Glutamatergic neuron (in vitro differentiated cells): ENCODE measurements at places on chromosomes 2 and 18.

GRCh38 chr2:85834466-85834865 is 54.3 kb downstream of the ST3GAL5 start:
- DNase-seq, result no peak

GRCh38 chr2:85390941-85391669 is 19.1 kb downstream of the CAPG start:
- DNase-seq, result peak; percentile 70

DNA sequence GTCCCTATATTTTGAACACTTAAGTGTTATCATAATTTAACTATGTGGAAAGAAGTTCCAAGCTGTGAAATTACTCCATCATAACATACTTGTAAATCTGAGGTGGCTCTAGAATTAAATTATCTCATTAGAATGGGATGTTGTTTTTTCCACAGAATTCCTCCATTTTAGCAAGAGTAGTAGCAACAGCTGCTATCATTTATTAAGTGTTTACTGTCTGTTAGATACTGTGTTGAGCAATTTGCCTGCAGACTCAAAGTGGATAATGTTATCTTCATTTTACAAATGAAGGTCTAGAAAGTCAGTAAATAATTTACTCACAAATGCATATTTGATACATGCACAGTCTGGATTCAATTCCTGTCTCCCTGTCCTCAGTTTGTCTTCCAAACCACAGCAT is 504.8 kb upstream of the NRP2 start:
- no peak for DNase-seq

GRCh38 chr2:135162786-135163185 is 110.7 kb downstream of the RAB3GAP1 start:
- no peak for DNase-seq

DNA sequence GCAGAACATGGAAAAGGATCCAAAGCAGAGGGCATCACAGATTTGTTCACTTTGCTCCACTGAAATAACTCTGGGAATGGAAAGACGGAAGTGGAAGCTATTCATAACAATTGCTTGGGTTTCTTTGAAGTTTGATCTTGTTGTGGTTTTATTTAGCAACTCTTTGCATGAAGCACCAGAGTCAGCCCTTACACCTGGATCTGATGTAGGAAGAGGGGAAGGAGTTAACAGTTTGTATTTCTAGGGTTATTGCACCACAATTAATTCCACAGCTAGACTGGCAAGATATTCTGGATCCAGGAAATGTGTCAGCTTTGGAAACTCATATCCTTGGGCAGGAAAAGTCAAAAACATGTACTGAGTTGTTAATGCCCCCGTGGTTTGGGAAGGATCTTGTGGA is 1143.4 kb downstream of the CNTNAP5 start:
- DNase-seq, result no peak

DNA sequence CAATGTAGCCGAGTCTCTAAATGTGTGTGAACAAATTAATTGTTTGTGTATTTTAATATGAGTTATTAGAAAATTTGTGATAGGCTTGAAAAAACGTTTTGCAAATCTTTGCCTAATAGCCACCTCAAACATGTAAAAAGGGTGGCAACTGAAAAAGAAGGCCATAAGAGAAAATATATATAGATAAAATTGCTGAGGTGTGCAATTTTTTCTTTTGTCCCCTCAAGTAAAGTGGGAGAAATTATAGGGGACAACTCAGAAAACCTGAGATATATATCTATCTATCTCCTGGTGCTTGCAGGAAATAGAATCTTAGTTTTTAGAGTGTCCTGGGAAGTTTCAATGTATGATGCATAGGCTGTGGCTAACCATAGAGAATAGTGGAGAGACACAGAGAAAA is 201.4 kb upstream of the LRP1B start:
- DNase-seq, result no peak

- no peak for DNase-seq
These were observed 78.1 kb upstream of the LAPTM4A start for GRCh38 chr2:20129331-20130159.
